Activated CD4-positive, CD25-positive, alpha-beta regulatory T cell treated with anti-CD3 and anti-CD28 coated beads, Interleukin-2, amount 50 U/mL, for 24 hours (primary cell): ENCODE measurements at places on chromosomes 5 and 9.

GRCh38 chr5:39005566-39006232 lies 68.5 kb downstream of the RICTOR start:
- ATAC-seq: no peak

- ATAC-seq: no peak
Measured at GRCh38 chr9:86562691-86563090, 208.5 kb upstream of the TUT7 start.

- ATAC-seq: no peak
Measured at GRCh38 chr9:78314953-78315870, 18.3 kb downstream of the PSAT1 start.

- no peak for ATAC-seq
Measured at GRCh38 chr9:123360161-123361085, 4.4 kb downstream of the CRB2 start.

- ATAC-seq: peak; percentile 56
Measured at GRCh38 chr9:123225995-123226394, 42.4 kb downstream of the STRBP start.

- peak; percentile 41 for ATAC-seq
Measured at GRCh38 chr5:76522103-76522935, 100.9 kb downstream of the F2RL2 start.

GRCh38 chr9:135948446-135948845 lies 12.7 kb downstream of the UBAC1 start:
- ATAC-seq: no peak

- ATAC-seq: peak; percentile 56
Measured at GRCh38 chr9:101387871-101388506, 3.2 kb upstream of the BAAT start.

DNA sequence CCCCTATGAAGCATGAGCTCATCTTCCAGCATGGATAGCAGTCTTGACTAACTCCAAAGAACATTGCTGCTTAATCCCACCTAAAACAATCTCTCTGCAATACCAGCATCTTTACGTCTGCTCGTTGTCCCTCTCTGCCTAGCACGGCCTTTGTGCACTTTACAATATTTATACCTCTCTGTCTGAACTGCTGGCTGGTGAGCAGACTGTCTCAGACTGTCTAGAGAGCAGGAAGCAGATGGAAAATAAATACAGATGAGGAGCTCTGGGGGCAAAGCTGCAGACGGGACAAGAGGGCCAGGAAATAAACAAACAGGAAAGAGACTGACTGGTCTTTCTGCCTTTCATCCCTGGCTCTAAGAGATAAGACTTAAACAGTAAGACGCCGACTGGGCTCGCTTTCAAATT lies 224.8 kb downstream of the ENC1 start:
- ATAC-seq: no peak

DNA sequence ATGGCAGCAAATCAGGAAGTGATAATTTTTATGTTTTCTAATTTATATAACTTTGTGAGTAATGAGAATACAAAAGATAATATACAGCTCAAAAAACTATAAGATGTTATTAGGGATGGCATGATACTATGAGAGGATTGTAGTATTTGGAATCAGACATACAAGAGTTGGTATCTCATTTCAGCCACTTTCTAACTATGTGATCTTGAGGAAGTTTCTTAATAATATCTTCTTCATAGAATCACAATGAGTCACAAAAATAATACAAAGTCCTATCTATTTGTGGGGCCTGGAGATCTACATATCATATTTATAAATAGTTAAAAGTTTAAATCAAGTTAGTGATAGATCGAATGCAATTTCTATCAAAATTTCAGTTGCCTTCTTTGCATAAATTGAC lies 23.7 kb upstream of the TMED7 start:
- ATAC-seq: no peak

GRCh38 chr5:127320032-127320965 lies 29.7 kb downstream of the MEGF10 start:
- no peak for ATAC-seq

- no peak for ATAC-seq
Measured at GRCh38 chr5:178320281-178320855, 87.8 kb upstream of the PHYKPL start.

GRCh38 chr5:40681363-40682153 lies 1.8 kb downstream of the PTGER4 start:
- no peak for ATAC-seq

- no peak for ATAC-seq
Measured at GRCh38 chr5:24245821-24246220, 399.0 kb downstream of the CDH10 start.

DNA sequence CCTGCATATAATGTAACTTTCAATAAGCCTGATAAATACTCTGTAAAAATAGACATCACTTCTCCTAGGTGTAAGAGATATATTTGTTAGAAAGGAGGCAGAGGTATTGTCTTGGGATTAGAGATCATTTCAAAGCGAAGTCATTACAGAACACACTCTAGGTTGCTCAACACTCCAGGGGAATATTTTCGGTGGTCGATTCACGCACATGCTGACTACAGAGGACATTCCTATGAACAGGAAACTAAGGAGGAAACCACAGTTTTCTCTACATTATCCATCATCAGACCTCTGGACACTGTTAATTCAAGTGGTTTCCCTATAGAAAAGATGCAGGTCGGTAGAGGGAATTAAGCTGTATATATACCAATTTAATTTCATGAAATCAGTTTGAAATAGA lies 370.0 kb downstream of the NDUFS4 start:
- ATAC-seq: no peak

- ATAC-seq: no peak
Measured at GRCh38 chr9:124511891-124512805, 4.9 kb upstream of the NR5A1 start.

GRCh38 chr5:64688965-64689364 lies 1.3 kb upstream of the SHISAL2B start:
- no peak for ATAC-seq

DNA sequence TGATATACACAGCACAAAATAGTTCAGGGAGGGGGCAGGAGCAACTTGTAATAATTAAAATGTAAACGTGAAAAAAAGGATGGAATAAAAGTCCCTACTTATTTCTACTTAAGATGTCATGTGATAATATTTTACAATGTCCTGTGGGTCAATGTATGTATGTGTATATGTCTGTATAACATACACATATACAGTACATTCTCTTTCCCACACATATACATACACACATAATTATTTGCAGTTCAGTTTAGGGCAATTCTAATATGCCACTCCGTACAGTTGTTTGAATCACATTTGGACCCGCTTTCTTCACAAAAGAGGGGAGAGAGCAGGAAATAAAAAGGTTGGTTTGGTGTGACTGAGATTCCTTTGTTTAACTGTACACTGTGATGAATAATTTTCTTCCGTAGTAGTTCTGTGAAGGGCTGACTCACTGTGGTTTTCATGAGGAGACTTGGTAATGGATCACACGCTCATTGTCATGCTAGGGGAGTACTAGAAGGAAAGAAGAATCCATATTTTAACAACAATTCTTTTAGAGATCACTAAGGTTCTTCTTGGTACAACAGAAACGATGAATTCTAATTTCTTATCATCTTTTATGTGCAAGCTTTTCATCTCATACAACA lies 26.2 kb upstream of the ACOT12 start:
- peak; percentile 93 for ATAC-seq

GRCh38 chr5:97297704-97298091 lies 114.7 kb upstream of the RIOK2 start:
- ATAC-seq: no peak

- ATAC-seq: no peak
Measured at GRCh38 chr5:17317473-17317872, 100.0 kb downstream of the BASP1 start.

DNA sequence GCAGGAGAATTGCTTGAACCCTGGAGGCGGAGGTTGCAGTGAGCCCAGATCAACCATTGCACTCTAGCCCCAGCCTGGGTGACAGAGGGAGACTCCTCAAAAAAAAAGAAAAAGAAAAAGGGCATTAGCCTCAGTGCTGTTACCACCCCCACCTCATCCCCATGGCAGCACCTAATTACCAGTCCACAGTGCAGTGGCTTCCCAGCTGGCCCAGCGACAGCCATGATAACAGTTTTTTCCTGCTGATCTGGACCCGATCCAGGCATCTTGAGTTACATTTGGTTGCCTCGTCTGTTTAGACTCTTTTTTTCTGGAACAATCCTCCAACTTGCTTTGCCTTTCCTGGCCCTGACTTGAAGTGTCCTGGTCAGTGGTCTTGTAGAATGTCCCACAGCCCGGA lies 24.4 kb downstream of the NCS1 start:
- ATAC-seq: no peak

DNA sequence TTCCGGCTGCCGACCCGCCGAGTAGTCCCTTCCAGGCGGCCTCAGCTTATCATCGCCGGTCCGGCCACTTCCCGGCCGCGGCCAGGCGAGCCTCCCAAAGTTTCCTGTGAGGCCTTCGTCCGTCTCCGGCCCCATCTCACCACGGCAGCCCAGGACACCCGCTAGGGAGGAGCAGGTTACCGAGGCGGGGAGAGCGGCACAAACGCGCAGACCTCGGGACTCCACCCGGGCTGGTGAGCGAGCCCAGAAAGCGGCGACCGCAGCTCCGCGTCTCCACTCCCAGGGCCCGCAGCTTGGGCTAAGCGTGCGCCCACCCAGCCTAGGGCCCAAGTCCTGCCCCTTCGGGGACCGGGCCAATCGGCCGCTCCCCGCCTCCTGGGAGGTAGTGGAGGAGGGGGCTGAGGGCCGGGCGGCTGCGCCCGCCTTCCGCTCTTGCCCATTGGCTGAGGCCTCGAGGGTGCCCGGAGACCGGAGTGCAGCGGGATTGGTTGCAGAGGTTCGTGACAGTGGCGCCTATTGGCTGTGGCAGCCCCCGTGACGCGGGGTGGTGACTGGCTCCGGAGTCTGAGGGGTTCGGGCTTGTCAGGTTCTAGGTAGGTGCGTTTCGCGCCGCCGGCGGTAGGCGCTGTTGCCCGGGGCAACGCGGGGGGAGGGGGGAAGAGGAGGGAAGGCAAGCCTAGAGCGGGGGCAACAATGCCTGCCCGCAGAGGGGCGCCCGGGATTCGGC lies 867 bp downstream of the FER start:
- peak; percentile 97 for ATAC-seq

DNA sequence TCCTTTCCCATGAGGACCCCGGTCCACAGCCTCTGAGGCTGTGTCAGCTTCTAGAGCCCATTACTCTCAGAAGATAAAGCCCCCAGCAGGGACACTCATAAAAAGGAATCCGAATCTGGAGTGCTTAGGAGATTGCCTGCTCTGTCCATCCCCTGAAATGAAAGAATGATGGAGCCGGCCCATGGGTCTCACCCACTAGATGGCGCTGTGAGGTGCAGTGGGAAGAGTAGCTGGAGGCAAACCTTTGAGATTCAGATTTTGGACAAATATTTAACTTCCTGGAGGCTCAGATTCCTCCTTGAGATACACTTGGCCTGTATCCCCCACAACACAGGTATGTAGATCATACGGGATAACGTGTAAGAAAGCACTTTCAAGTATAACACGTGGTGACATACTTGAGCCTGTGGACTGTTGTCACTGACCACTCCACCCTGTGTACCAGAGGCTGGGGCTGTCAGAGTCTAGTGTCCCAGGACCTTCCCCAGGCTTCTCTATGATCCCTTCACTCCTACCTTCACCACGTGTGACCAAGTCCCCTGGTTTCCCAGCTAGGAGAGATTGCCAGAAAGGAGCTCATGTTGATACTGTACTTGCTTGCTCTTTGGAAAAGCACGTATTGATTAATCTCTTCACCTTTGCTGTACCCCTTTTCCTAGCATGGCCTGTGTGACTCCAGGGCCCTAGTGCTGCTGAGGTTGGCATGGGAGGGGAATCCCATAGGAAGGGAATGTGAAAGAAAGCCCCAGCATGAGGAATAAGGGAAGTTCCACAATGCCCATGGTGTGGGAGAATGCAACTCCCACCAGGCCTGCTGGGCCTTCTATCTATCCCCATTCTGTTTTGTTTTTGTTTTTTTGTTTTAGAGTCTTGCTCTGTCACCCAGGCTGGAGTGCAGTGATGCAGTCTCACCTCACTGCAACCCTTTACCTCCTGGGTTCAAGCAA lies 32.1 kb downstream of the TRMO start:
- ATAC-seq: peak; percentile 35

DNA sequence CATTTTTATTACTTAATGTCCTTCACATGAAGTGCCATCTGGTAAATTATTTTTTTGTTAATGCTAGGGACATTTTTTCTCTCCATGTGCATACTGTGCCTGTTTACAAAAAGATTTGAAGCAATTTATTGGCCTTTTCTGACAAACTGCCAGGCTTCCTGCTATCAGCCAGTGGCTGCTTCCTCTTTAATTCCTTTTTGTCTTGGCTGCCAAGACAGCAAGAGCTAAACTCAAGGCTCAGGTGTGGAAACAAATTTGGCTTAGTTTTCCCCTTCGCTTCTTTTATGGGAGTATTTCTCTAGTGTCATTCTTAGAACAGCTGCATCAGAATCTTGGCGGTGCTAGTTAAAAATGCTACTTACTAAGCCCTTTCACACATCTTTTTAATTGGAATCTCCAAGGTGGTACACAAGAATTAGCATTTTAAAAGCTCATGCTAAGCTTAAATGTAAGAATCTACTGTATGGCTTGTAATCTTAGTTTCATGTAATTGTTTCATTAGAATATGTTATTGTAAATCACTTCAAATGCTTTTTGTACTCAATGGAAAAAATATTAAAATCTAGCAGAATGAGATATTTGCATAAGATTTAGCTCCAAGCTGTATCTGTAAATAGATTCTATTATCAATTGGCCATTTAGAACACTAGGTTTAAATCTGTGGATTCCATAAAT lies 134.2 kb upstream of the RASGRF2 start:
- no peak for ATAC-seq

DNA sequence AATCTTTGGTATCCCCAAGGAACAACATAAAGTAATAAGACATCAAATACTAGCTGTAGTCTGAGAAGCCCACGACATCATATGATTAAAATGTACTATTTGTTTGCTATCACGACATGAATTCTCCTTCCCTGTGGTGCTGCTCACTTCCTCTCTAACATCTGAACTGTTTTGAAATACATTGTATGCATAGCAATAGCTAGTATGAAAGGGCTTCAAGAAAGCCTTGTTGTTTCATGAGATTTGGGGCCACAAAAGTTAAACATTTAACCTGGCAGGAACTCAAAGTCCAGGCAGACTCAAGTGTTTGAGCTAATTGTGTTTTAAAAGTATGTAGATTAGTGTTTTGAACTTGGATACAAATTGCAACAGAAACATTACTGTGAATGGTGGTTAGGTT lies 237.4 kb upstream of the PTGER4 start:
- ATAC-seq: no peak

DNA sequence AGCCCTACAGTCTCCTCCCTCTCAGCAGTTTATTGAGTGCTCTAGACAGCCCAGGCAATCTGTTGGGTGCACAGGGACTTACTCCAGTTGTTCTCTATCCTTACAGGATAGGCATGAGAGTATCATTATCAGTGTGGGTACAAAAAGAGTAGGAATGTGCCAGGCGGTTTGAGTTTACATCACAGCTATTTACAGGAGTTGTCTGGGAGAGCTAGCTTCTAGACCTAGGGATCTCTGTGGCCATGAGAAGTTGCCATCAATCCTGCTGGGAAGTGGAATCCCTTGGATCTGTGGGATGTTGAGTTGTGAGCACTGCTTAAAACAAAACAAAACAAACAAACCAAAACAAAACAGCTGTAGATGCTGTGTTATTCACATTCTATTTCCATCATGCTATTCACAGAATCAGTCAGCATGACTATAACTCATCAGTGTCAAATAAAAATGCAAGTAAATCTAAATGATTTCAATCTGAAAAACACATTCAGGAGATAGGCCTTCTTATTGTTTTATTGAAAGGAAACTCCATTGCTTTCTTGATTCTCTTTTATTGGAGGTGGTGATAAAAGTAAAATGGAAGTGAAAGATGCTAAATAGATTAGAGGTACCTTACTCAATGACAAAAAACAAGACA lies 552.4 kb upstream of the ZNF608 start:
- ATAC-seq: no peak
